Suppressor macrophage treated with lipopolysaccharide for 1 hour (primary cell): ENCODE measurements at places on chromosomes 1 and 21.
A peak's percentile ranks its signal among the peaks of the same experiment; 100 is the strongest.

DNA sequence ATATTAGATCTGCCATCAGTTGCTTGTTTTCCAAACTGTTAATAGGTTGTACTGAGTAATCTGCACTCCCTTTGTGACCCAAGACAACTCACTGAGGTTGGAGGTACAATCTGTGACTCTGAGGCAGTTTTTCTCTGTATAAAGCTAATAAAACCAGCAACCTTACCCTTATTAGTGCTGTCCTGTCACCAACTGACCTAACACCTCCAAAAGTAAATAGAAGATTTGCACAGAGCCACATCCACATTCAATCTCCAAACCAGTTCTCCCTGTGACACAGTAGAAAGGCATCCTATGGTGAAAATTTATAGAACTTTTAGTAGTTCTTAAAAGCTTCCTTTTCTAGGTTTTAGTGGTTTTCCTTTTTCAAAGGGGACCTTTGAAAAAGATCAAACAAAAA, 140.4 kb upstream of the ADGRL2 start:
- no peak for DNase-seq

DNA sequence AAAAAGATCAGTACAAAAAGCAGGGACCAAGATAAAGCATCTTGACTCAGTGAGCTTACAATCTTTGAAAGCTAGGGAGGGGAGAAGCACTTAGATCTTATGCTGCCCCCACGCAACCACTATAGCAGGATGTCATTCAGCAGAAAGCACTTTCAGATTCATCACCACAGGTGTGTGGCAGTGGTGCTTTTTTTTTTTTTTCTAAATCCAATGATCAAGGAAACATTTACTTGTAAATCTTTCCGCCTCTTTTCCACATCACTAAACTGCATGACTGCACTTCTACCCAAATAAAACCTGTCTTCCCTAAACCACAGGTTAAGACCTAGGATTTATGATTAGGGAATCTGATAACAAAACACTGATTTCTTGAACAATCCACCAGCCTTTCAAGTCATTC, 154.8 kb downstream of the SLC45A1 start:
- no peak for DNase-seq

DNA sequence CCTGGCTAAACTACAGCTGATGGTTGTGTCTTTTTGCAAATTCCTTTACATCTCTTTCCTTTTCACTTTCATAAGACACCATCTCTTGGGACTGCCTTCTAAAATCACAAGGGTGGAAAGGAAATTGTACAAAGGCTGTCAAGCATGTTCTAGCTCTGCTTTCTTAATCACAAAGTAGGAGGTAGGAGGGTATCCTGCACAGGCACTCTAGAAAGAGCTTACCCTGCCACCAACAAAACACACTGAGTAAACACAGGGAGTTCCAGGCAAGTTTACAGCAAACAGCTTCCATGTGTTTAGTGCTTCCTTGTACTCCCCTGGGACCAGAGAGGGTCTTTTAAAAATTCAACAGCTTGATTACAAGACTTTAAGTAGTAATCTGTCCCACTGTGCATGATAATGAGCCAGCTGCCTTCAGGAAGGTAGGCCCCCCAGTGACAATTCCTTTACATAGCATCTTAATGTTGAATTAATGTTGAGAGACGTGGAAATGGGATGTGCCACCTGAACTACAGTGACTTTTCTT, 2.4 kb downstream of the PLPP3 start:
- DNase-seq, result peak; percentile 44

DNA sequence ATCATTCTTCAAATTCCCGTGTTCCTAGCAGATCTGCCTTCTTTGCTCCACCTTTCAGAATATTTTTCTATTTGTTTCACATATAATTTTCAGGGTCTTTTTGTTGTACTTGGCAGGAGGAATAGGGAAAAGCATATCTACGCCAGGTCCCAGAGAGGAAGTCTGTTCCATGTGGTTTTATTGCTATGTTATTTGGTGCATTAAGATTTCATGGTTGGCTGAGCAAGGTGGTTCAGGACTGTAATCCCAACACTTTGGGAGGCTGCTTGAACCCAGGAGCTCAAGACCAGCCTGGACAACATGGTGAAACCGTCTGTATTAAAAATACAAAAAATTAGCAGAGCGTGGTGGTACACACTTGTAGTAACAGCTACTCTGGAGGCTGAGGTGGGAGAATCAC, 36.1 kb downstream of the COL6A1 start:
- DNase-seq, result no peak

- no peak for DNase-seq
Measured at GRCh38 chr1:52579415-52579814, 22.8 kb upstream of the GPX7 start.

GRCh38 chr1:224160171-224160682, 22.8 kb upstream of the DEGS1 start:
- DNase-seq, result no peak

DNA sequence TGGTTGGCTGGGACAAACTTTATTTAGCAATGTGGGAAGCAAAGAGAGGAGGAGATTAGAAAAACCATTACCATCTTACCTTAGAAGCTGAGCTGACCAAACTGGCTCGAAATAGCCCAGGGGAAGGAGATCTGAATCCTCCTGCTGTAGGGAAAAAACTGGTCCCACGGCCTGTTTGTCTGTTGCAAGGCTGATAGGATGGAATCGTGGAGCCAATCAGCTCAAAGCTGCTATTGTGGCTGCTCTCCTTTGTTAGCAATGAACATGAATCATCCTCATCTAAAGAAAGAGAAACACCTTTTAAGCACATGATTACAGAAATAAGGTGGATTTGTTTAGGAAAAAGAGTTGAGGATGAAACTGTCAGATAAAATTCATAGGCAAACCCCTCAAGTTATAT, 21.5 kb downstream of the CLSPN start:
- no peak for DNase-seq

DNA sequence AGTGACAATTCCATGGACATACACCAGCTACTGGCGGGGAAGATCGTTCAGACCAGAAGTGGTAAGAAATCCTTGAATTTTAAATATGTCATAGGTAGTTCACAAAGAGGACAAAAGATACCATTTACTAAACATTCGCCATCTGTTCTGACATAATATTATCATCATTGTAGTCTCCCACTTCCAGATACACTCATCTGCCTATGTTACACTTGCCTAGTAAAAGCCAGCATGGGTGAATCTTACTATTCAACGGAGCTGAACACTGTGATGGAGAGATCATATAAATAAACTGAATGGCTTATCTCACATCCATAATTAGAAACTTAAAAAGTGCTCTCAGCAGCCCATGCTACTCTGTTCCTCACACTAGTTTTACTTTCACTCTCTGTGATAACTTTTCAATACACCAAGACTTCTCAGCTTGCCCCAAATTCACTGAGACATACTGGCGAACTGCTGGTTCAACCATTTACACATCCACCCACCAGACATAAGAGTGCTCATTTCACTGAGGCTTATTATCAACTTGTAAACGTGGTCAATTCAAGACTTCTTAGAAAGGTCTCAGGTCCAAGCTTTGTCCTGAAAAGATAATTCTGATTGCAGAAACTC, 463 bp upstream of the PRRC2C start:
- peak; percentile 72 for DNase-seq

GRCh38 chr1:9852410-9853248, 28.9 kb upstream of the CLSTN1 start:
- DNase-seq, result peak; percentile 43

- DNase-seq, result no peak
Measured at GRCh38 chr1:167538657-167539056, 14.9 kb downstream of the CREG1 start.

DNA sequence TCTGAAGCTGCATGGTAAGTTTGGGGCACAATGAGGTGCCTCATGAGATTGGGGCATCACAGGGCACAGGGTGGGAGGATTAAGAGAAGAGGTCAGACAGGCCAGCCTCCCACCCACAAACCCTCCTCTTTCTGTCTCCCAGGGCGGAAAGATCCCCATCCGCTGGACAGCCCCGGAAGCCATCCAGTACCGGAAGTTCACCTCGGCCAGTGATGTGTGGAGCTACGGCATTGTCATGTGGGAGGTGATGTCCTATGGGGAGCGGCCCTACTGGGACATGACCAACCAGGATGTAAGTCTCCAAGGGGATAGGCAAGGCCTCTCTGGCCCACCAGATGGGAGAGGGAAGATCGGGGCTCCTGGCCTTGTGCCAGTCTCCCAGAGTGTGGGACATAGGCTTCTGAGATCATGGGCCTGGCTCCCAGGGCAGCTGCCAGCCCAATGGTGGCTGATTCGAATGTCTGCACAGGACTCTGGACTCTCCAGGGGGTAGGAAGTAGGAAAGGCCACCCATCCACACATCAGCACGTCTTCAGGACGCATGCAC, 63.7 kb downstream of the LACTBL1 start:
- no peak for DNase-seq

DNA sequence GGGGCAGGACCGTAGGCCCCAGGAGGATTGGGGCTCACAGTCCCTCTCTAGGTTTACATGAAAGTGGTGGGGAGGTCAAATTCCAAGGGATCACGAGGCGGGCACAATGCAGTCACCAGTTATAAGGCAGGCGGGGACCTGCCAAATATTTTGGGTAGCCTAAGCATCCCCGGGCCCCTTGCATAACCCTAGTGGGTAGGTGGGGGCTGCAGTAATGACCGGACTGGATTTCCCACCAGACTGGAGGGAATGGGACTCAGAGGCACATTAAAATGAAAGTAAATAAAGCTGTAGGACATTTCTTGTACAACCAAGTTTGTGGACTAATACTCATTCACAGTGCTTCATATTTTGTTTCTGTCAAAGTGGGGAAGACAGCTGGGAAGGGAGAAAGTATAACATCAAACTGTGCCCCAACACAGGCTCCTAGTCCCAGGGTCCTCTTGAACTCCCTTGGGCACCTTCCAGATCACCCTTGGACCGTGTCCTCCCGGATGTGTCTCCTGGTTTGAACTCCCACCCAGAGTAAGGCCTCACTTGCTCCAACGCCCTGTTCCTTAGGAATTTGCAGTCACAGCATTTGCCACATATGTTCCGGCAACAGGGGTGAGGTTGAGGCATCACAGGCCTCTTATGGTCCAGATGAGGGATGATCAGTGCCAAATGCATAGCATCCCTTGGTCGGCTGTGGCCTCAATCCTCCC, 28.4 kb upstream of the KIAA0040 start:
- DNase-seq, result no peak

DNA sequence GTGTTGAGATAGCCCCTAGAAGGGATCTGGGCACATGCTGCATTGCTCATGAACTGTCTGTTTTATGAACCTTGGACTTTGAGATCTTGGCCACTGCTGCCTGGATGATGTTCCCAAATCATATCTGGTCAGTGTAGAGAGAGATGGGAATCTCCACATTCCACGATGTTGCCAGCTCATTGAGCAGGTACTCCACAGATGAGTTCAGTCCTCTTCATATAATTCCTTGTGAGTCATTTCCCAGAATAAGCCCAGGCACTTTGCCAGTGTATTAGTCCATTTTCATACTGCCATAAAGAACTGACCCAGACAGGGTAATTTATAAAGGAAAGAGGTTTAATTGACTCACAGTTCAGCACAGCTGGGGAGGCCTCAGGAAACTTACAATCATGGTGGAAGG, 254.0 kb upstream of the RUNX1 start:
- no peak for DNase-seq

DNA sequence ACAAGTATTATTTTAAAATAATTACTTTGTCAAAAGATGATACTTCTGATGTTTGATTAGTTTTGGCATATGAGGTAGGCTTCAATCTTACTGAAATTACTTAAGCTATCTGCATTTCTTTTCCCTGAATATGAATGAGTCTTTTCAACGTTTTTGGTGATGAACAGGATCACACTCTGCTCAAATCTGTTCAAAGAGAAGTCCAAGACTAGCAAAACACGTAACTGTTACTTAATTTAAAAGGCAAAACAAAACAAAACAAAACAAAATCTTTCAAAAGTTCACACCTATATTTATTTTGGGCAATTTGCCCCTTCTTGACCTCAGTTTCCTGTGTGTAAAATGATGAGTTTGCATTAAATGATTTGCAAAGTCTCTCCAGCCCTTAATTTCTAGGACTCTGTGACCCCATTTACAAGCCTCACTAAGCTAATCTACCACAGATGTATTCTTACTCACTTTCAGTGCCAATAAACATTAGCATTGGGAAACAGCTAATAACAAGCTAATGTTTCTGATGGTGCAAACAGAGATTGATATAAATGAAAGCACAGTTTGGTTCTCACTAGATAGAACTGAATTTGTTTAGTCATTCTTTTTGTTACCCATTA, 865.4 kb downstream of the LTN1 start:
- no peak for DNase-seq

DNA sequence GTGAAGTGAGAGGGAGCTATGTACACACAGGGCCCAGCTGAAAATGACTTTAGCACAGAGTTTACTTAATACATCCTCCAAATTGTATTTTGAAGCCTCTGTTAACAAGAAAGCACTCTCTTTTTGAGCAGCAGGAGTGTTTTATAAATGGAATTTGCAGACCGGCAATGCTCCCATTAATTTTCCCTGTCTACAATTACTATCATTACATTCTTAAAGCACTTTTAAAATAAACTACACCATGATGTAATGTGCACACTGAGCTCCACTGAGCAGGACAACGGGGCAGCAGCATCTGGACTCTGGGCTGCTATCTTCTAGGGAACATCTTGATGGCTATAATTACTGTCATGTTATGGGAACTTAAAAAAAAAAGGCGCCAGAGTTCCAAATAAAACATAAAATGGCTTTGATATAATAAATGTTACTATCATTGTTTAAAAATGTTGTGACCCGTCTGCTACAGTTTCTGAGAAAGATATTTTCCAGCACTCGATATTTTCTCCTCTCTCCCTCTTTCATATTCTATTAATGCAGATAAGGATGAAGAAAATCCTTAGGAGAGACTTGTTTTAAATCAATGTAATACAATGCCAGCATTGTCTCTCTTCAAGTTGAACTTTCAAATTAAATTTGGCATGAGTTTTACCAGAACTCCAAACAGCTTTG, 150.9 kb downstream of the HLX start:
- no peak for DNase-seq

DNA sequence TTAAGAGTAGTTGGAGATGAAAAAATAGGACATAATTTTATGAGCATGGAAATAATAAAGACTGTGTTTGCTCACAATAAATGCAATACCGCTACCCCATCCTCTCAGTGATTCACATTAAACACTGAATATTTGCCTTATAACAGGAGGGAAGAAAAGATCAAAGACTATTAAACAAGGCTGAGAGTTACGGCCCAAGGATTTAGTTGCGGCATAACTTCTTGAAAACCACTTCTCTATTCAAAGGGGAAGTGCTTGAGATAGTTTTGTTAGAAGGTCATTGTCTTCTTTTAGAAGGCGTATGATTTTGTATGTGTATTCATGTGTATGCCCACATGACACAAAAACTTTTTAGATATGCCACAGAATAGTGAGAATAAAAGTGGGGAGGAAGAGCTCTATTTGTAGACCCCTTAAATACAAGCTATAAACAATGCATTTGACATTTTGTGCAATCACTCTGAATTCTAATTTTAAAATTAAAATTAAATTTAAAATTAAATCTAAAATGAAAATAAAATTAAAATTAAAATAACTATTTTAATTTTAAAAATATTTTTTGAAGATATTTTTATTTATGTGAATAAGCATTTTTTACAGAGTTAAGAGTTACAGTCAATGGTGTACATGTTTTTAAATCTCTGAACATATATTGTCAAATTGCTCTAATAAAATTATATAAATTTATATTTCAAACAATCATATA, 986.6 kb upstream of the ADAMTS5 start:
- peak; percentile 14 for DNase-seq

- DNase-seq, result peak; percentile 43
Measured at GRCh38 chr21:45482899-45483821, 59.1 kb downstream of the SLC19A1 start.
